Progenitor cell of endocrine pancreas (in vitro differentiated cells): ENCODE measurements at places on chromosomes 12 and 14.

GRCh38 chr14:39229222-39229543 is 4.5 kb upstream of the MIA2 start:
- no peak for DNase-seq
- H3K4me1 ChIP-seq: peaks cover 17% of the 10 kb centered on the region
- H3K27me3 ChIP-seq: no peaks in the 10 kb centered on the region
- no peak overlapping the region for H3K27ac ChIP-seq
- no peak overlapping the region for H3K4me3 ChIP-seq

- peaks cover 38% of the 10 kb centered on the region for H3K4me1 ChIP-seq
- DNase-seq: no peak
- no peaks in the 10 kb centered on the region for H3K27me3 ChIP-seq
- H3K4me3 ChIP-seq: no peak overlapping the region
- peak overlapping the region; percentile 67 for H3K27ac ChIP-seq
Observed at GRCh38 chr12:75724928-75725312, 213.5 kb upstream of the KRR1 start.

GRCh38 chr12:16675438-16675837 is 69.5 kb upstream of the LMO3 start:
- no peak overlapping the region for H3K27ac ChIP-seq
- H3K4me1 ChIP-seq: peaks cover under 1% of the 10 kb centered on the region
- no peak for DNase-seq
- H3K36me3 ChIP-seq: no peaks in the 10 kb centered on the region
- H3K27me3 ChIP-seq: no peaks in the 10 kb centered on the region
- no peak overlapping the region for H3K4me3 ChIP-seq

GRCh38 chr12:33589576-33590114 is 150.0 kb upstream of the SYT10 start:
- peaks cover 9% of the 10 kb centered on the region for H3K4me1 ChIP-seq
- H3K27ac ChIP-seq: no peak overlapping the region
- H3K4me3 ChIP-seq: no peak overlapping the region
- H3K36me3 ChIP-seq: no peaks in the 10 kb centered on the region

GRCh38 chr14:62711351-62712023 is 333.8 kb downstream of the KCNH5 start:
- DNase-seq: no peak
- peaks cover 21% of the 10 kb centered on the region for H3K4me1 ChIP-seq
- no peak overlapping the region for H3K4me3 ChIP-seq

DNA sequence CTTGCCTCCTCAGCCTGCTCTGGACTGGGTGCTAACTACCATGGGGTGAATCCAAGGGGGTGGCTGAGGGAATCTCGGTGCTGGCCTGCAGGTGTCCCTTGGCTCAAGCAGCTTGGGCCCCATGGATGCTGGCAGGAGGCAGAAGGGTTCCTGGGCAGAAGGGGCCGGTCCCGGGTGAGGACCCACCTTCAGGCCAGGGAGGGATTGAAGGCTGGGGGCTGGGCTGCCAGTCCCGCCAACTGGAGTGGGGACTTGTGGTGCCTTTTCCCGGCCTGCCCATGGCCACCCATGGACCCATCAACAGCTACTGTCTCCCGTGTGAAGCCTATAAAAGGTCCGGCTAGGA is 550.1 kb downstream of the SLC6A15 start:
- no peaks in the 10 kb centered on the region for H3K36me3 ChIP-seq
- no peak overlapping the region for H3K27ac ChIP-seq
- H3K4me3 ChIP-seq: no peak overlapping the region
- no peak for DNase-seq

- no peaks in the 10 kb centered on the region for H3K36me3 ChIP-seq
- H3K27ac ChIP-seq: peak overlapping the region; percentile 58
- no peak for DNase-seq
- H3K4me1 ChIP-seq: peaks cover 27% of the 10 kb centered on the region
- no peak overlapping the region for H3K4me3 ChIP-seq
Observed at GRCh38 chr14:102184316-102185035, 44.8 kb downstream of the WDR20 start.

GRCh38 chr12:76202621-76203020 is 118.1 kb upstream of the NAP1L1 start:
- H3K27ac ChIP-seq: no peak overlapping the region
- no peak for DNase-seq
- H3K27me3 ChIP-seq: no peaks in the 10 kb centered on the region
- H3K4me1 ChIP-seq: peaks cover 2% of the 10 kb centered on the region

GRCh38 chr12:90543841-90544240 is 411.1 kb downstream of the CCER1 start:
- no peaks in the 10 kb centered on the region for H3K27me3 ChIP-seq
- peaks cover 6% of the 10 kb centered on the region for H3K4me1 ChIP-seq
- no peak for DNase-seq

DNA sequence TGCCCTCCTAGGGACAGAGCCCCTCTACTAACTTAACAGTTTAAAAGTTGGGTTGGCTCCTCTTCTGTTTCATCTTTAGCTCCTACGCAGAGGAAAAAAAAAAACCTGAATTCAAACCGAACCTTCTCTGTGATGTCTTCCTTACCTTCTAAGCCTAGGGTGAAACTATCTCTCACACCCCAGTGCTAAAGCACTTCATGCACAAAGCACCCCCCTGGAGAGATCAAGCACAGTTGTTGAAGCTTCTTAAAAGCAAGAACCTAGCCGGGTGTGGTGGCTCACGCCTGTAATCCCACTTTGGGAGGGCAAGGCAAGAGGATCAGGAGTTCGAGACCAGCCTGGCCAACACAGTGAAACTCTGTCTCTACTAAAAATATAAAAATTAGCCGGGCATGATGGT is 37.6 kb downstream of the CORO1C start:
- H3K27ac ChIP-seq: peak overlapping the region; percentile 21
- H3K4me1 ChIP-seq: peaks cover 33% of the 10 kb centered on the region
- H3K27me3 ChIP-seq: no peaks in the 10 kb centered on the region
- H3K4me3 ChIP-seq: no peak overlapping the region
- peaks cover 8% of the 10 kb centered on the region for H3K36me3 ChIP-seq

DNA sequence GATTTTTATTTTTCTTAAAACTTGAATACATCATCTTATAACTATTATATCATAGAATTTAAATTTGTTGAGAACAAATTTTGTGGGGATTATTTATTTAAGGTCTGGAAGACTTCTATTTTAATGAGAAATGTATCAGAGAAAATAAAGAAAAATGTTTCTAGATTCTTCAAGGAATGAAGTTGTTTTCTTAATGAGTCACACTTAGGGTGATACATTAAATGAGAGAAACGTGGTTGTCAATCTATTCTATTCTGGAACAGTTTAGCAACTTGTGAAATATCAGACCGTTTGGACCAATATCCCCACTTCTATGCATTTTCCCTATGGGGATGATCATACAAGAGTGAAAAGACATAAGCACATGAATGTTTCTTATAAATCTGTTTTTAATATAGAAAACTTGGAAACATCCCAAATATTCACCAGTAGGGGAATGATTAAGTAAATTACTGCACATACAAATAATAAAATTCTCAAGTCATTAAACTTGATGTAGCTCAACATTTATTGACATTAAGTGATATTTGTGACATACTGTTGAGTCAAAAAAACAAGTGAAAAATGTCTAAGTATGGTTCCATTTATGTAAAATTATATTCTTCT is 88.5 kb downstream of the E2F7 start:
- H3K4me3 ChIP-seq: no peak overlapping the region
- no peaks in the 10 kb centered on the region for H3K36me3 ChIP-seq
- no peaks in the 10 kb centered on the region for H3K4me1 ChIP-seq

DNA sequence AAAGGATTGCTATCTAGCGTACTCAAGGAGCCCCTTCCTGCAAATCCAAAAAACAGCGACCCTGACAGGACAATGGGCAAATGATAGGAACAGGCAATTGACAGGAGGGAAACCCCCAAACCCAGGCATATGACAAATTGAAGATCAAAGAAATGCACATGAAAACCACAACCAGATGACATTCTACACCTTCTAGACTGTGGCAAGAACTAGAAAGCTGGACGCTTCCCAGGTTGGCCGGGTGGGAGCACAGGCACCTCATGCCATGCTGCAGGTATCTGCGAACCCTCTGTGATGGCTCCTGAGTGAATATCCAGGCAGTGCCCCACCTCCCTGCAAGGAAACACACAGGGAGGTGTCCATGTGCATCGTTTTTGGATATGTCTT is 37.1 kb downstream of the CMKLR1 start:
- peak overlapping the region; percentile 96 for H3K27ac ChIP-seq
- peaks cover 8% of the 10 kb centered on the region for H3K27me3 ChIP-seq
- DNase-seq: no peak
- peaks cover 43% of the 10 kb centered on the region for H3K4me1 ChIP-seq
- no peak overlapping the region for H3K4me3 ChIP-seq

- H3K36me3 ChIP-seq: no peaks in the 10 kb centered on the region
- peaks cover 2% of the 10 kb centered on the region for H3K4me1 ChIP-seq
- no peak overlapping the region for H3K4me3 ChIP-seq
- peaks cover 16% of the 10 kb centered on the region for H3K27me3 ChIP-seq
Observed at GRCh38 chr12:130418251-130418650, 80.6 kb downstream of the PIWIL1 start.

DNA sequence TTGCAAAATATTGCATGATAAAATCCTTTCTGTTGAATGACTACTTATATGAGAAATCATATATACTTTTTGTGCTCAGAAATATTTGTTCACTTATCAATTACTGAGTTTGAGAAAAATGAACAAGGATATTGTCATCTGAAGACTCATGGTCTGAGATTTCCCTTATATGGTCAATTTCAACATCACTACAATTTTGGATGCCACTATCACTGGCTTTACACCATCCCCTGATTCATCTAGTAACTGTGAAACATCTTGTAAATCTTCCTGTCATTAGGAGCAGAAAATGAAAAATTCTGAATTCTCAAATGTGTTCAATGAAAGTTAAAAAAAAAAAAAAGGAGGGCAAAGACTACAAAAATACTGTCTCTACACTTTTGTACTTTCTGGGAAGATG is 21.8 kb upstream of the GXYLT1 start:
- H3K27me3 ChIP-seq: no peaks in the 10 kb centered on the region
- DNase-seq: no peak
- H3K27ac ChIP-seq: no peak overlapping the region
- peaks cover 9% of the 10 kb centered on the region for H3K36me3 ChIP-seq
- H3K4me3 ChIP-seq: no peak overlapping the region
- H3K4me1 ChIP-seq: peaks cover 4% of the 10 kb centered on the region

- no peak overlapping the region for H3K4me3 ChIP-seq
- no peaks in the 10 kb centered on the region for H3K36me3 ChIP-seq
- no peak overlapping the region for H3K27ac ChIP-seq
- H3K27me3 ChIP-seq: no peaks in the 10 kb centered on the region
Observed at GRCh38 chr12:127125607-127126259, 1141.2 kb upstream of the TMEM132C start.

- no peaks in the 10 kb centered on the region for H3K36me3 ChIP-seq
- H3K4me1 ChIP-seq: peaks cover 4% of the 10 kb centered on the region
- H3K4me3 ChIP-seq: no peak overlapping the region
- no peak overlapping the region for H3K27ac ChIP-seq
- no peak for DNase-seq
Observed at GRCh38 chr12:123114304-123115083, 36.4 kb downstream of the PITPNM2 start.

DNA sequence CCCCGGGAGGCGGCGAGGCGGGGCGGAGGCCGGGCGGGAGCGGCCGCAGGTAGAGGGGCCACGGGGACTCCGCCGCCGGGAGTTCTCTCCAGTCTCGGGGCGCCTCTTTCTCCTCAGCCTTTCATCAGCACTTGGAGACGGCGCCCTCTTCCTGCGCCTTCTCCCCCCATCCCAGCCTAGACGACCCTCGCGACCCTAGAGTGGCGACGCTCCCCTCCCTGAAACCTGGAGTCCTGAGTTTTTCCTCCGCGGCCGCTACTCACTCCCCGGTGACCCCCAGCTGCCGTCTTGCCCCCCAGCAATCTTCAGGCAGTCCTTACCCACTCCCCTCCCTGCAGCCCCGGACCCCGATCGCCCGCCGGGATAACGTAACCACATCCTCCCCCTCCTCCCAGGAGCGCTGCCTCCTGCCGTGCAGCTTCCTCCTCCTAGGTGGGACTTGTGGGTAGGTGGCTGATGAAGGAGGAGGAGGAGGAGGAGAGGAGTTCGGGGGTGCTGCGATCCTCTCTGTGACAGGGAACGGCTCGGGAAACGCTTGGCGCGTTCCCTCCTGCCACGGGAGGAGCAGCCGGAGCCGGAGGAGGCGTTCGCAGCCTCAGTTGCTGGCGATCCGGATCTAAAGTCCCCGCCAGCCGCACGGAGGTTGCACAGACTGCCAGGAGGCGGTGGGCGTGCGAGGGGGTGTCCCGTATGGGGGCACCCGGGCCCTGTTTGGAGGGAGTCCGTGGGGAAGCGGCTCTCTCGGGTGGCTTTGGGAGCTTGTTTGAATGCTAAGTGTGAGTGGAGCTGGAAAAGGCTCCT is 891 bp downstream of the PLEKHA5 start:
- H3K27me3 ChIP-seq: no peaks in the 10 kb centered on the region
- H3K4me1 ChIP-seq: peaks cover 36% of the 10 kb centered on the region
- peaks cover 31% of the 10 kb centered on the region for H3K36me3 ChIP-seq
- H3K27ac ChIP-seq: peak overlapping the region; percentile 99
- peak; percentile 47 for DNase-seq

DNA sequence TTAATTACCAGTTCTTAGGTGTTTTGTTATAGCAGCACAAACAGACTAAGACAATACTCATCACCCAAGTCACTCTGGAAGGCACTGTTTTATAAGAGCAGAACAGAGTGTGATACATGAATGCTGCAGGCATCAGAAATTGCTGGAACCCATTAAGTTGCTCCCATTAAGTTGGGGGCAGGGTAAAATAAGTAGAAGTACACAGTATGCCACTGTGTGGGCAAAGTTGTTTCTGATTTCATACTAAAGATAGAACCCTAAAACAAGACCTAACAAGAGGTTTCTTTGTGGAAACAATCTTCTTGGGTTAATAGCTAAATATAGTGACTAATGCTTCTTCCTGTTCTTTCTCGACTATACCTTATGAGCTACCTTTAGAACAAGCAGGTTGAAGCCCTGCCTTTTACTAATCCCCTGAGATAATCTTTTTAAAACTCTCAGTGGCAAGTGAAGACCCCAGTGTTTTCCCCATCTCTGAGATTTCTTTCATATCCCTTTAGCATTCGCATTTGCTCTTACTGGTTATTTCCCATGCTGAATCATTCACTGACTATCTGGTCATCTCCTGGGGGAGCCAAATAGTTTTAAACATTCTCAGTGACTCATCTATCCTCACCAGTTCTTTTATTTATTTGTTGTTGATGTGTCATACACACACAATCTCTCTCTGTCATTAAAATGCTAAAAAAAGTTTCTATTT is 52.3 kb downstream of the SOCS2 start:
- DNase-seq: no peak
- no peaks in the 10 kb centered on the region for H3K4me1 ChIP-seq
- no peak overlapping the region for H3K4me3 ChIP-seq

- H3K27ac ChIP-seq: no peak overlapping the region
- H3K4me1 ChIP-seq: peaks cover 4% of the 10 kb centered on the region
- DNase-seq: no peak
- no peak overlapping the region for H3K4me3 ChIP-seq
- H3K36me3 ChIP-seq: peaks cover 35% of the 10 kb centered on the region
Observed at GRCh38 chr12:32615441-32615840, 63.7 kb upstream of the DNM1L start.
